ENCODE measurements at places on chromosomes 2 and 18.

GRCh38 chr2:40611196-40611595 lies 159.3 kb upstream of the SLC8A1 start:
- DNase-seq, result no peak

DNA sequence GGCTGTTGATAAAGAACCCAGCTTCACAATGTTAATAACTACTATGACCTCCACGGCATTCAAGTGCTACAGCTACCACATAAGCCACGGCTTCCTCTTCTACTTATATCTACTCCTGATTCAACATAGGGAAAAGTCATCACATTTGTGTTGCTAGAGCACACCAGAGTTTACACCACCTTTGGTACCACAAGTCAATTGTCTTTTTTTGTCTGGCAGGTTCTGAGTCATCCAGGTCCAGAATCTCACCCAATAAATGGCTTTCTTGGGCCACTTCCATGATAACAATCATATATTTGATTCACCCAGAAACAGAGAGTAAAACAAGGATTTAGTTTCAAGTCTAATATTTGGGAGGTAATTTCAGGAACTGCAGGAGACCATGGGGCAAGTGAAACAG lies 480.2 kb downstream of the TMX3 start:
- DNase-seq, result no peak

DNA sequence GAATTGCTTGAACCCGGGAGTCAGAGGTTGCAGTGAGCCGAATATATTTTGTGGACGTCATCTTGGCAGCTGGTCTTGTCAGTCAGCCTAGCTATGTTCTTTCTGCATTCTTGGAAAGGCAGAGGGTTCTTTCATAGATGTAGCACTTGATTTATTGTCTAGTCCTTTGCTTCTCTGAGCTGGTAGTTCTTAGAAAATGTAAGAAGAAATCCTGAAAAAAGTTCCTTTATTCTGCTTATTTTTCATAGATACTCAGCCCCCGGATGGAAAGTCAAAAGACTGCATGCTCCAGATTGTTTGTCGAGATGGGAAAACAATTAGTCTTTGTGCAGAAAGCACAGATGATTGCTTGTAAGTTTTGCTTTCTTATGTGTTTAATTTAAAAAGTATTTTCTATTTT lies 21.3 kb downstream of the PLEKHB2 start:
- DNase-seq, result no peak

DNA sequence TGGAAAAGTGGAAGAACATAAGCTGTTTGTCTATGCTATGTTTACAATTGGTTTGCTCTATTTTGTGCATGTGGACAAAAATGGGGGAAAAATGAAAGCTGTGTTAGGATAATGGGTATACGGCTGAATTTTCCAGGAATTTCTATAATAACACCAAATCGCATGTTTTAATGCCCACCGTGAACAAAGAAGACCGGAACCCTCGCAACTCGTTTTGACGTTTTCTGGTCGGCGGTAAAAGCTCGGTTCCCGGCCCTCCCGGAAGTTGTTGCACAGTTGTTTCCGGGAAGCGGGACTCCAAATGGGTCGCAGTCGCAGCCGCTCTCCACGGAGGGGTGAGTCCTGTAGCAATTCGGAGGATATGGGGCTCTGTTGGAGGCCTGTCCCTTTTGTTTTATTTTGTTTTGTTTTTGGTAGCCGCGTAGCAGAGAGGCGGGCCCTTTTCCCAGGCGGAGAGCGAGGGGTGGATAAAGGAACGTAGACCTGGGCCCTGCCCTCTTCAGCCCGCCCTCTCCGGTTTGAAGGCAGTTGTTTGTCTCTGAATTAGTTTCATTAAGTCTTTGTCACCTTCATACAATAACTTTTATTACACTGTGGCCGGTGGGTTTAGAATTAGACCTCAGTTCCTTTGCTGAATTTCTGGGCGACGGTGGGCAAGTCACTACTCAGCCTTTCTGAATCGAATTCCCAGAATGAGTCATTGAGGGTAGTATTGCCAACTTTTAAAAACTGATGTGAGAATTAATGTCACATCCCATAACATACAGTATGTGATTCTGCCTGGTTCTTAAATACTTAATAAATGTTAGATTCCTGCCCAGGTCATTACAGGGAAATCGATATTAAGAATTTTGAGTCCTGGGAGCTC lies at the start of gene SNRNP27:
Gene SNRNP27 (plus strand): TSS at position 273 of the 868 bp plus-strand sequence. CDS start 29 bp downstream, at position 302.
- DNase-seq, result peak; percentile 89

DNA sequence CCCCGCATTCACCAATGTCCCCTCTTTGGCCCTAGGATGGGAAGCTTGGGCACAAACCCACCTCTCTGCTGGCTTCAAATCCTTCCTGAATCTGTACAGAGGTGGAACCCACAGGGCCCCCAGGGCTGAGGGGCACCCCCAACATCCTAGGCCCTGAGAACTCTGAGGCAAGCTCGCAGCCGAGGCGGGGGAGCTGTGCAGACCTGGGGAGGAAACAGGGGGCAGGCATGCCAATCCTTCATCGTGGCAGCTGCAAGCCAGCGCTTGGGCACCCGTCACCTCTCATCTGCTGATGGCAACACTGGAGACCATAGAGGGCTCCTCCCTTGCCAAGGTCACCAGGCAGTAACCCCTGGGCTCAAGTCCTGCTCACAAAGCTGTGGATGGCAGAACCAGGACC lies 10.8 kb downstream of the ECEL1 start:
- DNase-seq, result no peak

DNA sequence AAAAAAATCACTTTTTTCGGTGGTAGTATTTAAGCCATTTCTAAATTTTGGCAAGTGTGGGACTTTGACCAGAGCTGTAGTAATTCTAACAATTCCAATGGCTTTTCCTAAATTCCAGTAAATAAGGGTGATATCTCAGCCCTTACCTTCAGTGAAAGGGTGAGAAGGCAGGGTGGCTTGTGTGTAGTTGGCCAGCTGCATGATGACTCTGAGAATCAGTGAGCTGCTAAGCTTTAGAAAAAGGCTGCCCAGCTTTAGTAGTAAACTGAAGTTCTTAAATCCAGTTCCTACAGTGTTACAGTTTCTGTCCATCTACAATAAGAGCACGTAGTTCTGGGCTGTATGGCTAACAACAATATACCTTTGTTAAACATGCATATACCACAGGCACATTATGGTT lies 42.0 kb downstream of the OXER1 start:
- no peak for DNase-seq

- DNase-seq, result no peak
Measured at GRCh38 chr18:27178424-27178823, 6.7 kb downstream of the CHST9 start.

GRCh38 chr2:44932564-44933392 lies 8.7 kb upstream of the SIX3 start:
- DNase-seq, result no peak

GRCh38 chr18:8946066-8946838 lies 156.2 kb upstream of the NDUFV2 start:
- no peak for DNase-seq

DNA sequence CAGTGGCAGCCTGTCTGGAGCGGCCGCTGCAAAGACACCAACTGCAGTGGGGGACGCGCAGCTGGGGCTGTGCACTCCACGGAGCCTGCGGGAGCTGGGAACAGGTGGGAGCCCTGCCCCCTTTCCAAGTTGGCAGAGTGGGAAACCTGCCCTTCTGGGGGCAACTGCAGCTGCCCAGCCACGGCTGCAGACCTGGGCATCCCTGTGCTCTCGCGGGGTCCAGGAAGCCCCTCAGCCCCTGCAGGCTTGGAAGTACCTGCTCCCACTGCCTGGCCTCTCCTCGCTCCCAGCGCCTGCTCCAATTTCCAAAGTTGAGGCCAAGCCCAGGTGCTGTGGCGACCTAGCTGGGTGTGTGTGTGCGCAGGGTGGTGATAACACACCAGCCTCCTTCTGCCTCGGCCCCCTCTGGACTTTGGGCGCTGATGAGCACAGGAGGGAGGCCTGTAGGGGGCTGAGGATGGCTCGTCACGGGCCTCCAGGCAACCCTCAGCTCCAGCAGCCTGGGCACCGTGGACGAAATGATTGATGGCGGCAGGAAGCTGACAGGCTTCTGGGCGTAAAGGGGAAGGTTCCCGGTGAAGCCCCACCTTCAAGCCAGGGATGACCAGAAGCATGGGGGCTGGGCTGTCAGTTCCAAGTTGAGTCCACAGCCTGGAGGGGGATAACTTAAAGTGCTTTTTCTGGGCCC lies 76.9 kb downstream of the PTPN4 start:
- DNase-seq, result no peak

DNA sequence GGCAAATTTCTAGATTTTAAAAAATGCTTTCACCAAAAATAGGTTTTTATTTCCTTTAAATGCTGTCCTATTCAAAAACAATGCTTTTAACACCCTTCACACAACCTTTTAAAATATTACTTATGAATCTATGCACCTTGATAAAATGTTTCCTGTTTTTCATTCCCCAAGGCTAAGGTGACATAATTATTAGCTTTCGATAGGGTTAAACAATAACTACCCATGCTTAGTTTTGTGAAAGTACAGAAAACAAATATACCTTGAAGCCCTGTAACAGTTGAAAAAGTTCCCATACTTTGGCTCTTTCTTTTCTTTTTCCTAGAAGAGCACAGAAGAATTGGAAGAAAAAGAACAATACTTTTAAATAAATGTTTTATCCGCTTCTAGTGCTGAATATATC lies 54.9 kb upstream of the ITPRID2 start:
- DNase-seq, result no peak
